ENCODE measurements at places on chromosomes 4 and X.

- no peak for DNase-seq
These were observed 1052.1 kb upstream of the PCDH10 start for GRCh38 chr4:132097041-132097440.

- DNase-seq = no peak
These were observed 6.6 kb downstream of the MID1IP1 start for GRCh38 chrX:38807873-38808272.

DNA sequence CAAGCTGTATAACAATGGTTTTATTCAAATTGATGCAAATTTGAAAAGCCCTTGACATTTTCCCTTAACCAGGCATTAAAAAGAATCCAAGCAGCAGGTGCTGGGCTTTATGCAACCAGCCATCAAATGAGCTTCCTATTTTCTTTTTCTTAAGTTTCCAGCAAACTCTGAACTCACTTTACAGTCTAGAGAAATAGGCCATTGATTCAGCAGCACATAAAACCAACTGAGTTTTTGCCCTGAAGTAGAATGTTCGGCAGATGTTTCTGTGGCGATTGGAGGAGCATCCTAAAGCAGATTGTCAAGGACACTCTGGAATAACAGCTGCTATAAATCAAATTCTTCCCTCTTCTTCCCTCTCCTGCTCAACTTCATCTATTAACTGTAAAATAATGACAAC, 582.8 kb upstream of the CPEB2 start:
- no peak for DNase-seq

- DNase-seq = no peak
These were observed 76.5 kb downstream of the PSAPL1 start for GRCh38 chr4:7358100-7358735.

GRCh38 chr4:7770224-7771050, 169.2 kb downstream of the AFAP1 start:
- no peak for DNase-seq

GRCh38 chr4:108287834-108288413, 119.2 kb upstream of the LEF1 start:
- DNase-seq = no peak

- no peak for DNase-seq
These were observed 157.6 kb downstream of the RASL11B start for GRCh38 chr4:53019485-53020382.

- DNase-seq = no peak
These were observed 201.0 kb upstream of the MAMLD1 start for GRCh38 chrX:150162141-150162540.

- no peak for DNase-seq
These were observed 123.0 kb upstream of the MAGEB16 start for GRCh38 chrX:35675151-35675550.

GRCh38 chr4:114879916-114880669, 233.3 kb downstream of the NDST4 start:
- peak; percentile 89 for DNase-seq

DNA sequence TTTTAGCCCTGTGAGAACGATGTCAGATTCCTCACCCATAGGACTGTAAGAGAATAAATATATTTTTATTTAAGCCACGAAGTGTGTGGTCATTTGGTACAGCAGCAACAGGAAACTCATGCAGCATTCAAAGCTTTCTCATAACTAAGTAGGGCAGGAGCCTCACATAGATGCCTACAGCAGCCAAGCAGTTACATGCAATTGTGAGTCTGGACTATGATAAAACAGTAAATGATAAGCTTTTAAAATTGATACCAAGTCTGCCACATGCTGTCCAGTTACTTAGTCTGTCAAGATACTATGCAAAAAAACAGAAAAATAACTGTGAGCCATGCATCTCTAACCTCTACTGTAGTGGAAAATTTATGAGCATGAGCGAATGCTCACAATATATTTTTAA, 359.6 kb downstream of the HS3ST1 start:
- no peak for DNase-seq

DNA sequence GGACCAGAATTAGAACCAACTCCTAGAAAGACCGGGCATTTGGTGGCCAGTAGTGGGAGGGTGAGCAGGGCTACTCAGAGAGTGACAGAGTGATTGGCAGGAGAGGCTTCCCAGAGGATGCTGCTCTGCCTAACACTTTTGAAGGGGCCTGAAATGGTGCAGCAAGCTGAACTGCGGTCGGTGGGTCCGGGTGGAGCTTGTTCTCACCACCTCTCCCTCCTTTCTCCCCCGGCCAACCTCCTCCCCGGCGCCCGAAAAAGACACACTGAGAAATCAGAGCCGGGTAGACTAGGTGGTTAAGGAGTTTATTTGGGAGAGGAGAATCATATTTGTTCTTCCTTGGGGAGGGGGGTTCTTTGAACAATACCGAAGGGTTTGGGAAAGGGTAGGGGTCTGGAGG, 1.4 kb upstream of the PRICKLE3 start:
- DNase-seq = no peak

- DNase-seq = no peak
These were observed 37.3 kb downstream of the GBA3 start for GRCh38 chr4:22730021-22730420.

- DNase-seq = no peak
These were observed 1460.8 kb downstream of the RAPGEF2 start for GRCh38 chr4:160563552-160564282.

DNA sequence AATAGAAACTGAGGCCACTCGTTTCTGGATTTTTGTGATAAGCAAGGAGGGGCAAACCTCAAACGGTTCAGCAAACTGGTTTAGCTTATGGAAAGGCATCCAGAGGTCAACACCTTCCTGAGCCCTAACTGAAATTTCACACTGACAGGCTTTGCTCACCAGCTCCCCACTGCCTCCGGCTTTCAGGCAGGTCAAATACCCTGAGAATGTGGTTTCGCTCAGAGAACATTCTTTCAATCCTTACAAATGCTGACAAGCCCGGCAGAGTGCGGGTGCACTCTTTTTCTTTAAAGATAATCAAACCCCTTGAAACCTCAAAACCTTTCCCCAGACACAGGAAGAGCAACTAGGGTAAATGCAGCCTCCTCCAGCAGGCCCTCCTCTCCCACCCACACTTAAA, 41.5 kb downstream of the CD40LG start:
- DNase-seq = no peak

- no peak for DNase-seq
These were observed 28.2 kb downstream of the APOO start for GRCh38 chrX:23879380-23880090.

DNA sequence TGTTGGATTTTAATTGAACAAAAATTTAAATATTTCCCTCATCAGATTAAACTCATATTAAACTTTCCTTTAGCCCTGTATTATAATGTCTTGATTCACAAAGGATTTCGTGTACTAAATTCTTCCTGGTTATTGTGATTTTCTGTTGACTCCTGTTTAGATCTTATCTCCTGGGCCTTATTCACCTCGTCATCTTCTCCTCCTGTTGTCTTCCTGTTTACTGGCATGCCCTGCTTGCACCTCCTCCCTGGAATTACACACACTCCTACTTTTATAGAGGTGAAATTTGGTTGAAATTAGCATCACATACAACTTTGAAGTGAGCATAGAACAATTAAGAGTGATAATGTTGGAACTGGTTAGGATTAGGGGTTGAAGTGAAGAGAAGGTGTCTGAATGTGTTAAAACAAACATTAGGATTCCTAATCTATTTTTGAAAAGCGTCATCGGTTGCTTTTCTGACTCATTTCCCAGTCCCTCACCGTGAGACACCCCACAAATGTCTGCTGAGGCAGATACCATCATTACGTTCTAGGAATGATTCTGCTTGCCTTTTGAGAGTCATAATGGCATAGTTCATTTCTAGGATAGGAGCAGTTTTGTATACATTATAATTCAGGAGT, 32.5 kb downstream of the TLL1 start:
- no peak for DNase-seq

- DNase-seq = no peak
These were observed 34.5 kb downstream of the ZFX start for GRCh38 chrX:24184018-24184417.

GRCh38 chr4:189098932-189099696, 841.6 kb upstream of the FRG1 start:
- DNase-seq = peak; percentile 93

GRCh38 chrX:111881715-111882114, 5.7 kb downstream of the TRPC5OS start:
- DNase-seq = no peak

DNA sequence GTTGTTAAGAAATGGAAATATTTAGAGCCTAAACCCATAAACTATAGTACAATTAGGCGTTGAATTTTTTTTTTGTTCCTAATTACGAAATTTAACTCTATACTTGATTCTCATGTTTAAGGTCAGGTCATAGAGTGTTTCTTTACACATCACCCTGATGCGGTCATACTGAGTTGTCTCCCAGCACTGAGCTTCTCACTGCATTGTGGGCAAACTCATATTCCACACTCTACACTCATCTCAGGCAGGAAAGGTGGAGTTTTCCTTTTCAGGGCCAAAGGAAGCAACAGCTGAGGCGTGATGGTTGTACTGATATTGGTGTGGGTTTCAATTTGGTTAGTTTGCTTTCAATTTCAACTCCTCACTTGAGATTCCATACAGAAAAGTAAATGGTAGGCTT, 75.4 kb downstream of the FAT4 start:
- no peak for DNase-seq

- DNase-seq = peak; percentile 38
These were observed 63.4 kb downstream of the RASL11B start for GRCh38 chr4:52925531-52925968.

DNA sequence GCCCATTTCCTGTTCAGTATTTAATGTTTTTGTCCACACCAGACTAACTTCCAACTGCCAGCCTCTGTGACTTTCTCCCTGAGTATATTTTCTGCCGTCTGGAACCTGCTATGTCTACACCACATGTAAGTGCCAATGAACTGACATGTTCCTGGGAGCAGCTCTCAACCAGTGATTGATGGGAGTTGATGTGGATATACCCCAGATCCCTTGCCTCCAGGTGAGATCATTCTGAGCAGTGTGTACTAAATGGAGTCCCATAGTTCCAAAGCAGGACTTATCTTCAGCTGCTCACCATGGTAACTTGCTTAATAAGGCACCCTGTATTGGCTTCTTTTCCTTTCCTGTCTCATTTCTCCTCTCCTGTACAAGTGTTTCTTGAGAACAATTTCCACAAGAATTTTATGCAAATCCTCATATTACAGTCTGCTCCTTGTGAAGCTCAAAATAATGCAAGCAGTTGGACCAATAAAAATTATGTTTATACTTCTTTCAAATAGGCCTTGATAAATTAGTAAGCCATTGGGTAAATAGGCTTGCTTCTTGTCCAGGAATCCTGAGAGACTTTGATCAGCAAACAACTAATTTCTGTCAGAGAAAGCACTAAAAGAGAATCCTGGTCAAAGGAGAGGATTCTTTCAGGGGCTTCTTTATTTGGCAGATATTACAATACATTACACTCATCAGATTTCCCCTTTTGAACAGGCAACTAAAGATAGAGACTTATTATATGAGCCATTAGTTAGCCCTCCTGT, 911.7 kb upstream of the NDST4 start:
- no peak for DNase-seq

- no peak for DNase-seq
These were observed 2315.7 kb upstream of the TENM3 start for GRCh38 chr4:179927473-179927872.

- DNase-seq = no peak
These were observed 341.3 kb upstream of the KLF3 start for GRCh38 chr4:38322714-38323113.

- DNase-seq = no peak
These were observed 191.2 kb downstream of the BANK1 start for GRCh38 chr4:101981756-101982155.

- DNase-seq = peak; percentile 77
These were observed 1.3 kb upstream of the FAT4 start for GRCh38 chr4:125313497-125313896.

DNA sequence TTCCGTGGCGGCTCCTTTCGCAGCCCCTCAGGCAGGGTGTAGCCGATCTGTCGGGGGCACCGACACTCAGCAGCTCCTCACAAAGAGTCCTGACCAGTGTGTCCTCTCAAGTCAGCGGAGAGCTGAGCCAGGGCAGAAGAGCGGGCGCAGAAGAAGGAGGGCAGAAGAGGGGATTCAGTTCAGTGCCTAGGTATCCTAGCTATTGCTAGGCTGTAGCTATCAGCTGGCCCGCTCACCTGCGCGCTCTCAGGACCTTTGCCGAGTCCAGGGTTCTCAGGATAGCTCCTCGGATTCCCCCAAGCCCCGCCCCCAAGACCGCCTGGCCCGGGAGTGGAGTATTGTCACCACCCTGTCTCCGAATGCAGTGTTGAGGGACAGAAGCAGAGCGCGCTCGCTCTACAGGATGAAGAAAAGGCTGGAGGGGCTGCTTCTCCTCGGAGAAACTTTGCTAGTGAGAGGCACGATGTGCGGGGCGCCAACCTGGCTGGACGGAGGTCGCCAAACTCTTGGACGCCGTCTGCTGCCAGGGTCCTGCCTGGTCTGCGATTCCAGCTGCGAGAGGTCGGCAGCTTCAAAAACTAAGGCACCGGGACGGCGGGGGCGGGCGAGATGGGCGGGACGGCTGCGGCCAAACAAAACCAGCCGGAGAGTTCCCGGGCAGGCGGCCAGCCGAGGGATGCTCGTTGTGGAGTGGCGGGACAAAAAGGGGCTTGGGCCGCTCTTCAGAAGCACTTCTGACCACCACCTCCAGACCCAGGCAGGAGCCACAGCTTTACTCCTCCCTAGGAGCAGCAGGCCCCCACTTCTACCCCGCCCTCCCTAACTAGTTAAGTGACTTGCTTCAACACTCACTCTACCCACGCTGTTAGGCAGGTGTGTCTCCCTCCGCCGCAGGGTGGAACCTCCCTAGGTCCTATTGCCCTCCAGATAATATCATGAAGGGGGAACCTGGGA, at the start of gene XKRX:
TSS of gene XKRX (minus strand) at position 258 of the 954 bp plus-strand sequence. CDS start 613 bp downstream, outside the sequence.
- DNase-seq = no peak

DNA sequence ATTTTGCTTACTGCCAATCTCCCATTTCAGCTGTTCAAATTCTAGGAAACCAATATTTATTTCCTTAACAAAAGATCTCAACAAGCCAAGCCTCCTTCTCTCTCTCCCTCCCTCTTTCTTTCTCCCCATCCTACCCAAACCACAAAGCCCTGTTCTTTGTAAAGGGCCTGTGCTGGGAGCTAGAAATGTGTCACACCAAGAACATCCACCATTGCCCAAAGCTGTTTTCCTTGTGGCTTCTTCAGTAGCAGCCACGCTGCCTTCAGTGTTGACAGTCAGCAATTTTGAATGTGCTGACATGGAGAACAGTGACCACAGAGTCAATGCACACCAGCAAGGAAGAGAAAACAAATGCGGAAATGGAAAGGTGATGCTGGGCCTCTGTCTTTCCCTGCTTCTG, 203.0 kb downstream of the MAML3 start:
- DNase-seq = no peak

GRCh38 chrX:153762626-153763173, 1.3 kb upstream of the PLXNB3 start:
- no peak for DNase-seq

DNA sequence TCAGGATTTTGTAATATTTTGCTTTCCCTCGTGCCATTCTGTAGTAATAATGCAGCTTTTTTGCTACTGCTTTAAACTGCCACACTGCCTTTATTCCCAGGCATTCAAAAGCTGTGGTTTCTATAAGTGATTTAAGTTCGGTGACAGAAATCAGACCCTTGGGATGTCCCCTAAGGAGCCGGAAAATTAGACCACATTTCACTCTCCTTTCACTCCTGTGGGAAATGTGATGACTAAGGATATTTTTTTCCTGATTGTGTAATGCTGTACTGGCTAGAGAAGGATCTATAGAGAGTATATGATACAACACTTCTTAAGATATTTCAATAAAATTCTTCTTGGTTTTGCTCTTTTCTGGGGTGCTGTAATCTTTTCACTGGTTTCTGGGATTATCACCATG, 24.4 kb downstream of the UGT2A3 start:
- no peak for DNase-seq
